Activated CD4-positive, alpha-beta T cell treated with anti-CD3 and anti-CD28 coated beads, Interleukin-2, Interleukin-6, amounts not matched to agents 100 ng/mL and 50 ng/mL, durations not matched to agents 16 hours and 8 hours (primary cell): ENCODE measurements at places on chromosomes 12 and 14.

GRCh38 chr12:65892841-65893251 is 68.6 kb downstream of the HMGA2 start:
- no peak for DNase-seq

GRCh38 chr12:107921062-107921461 is 146.6 kb downstream of the ASCL4 start:
- no peak for DNase-seq

- no peak for DNase-seq
These were observed 2.1 kb downstream of the KRT83 start for GRCh38 chr12:52319097-52319496.

GRCh38 chr12:110619534-110619953 is 5.6 kb downstream of the TCTN1 start:
- peak; percentile 78 for DNase-seq

GRCh38 chr14:86373886-86374285 is 843.9 kb downstream of the FLRT2 start:
- no peak for DNase-seq
